Stimulated activated CD8-positive, alpha-beta memory T cell treated with anti-CD3 and anti-CD28 coated beads, Interleukin-7, amount 100 ng/mL, for 1 hour (primary cell): ENCODE measurements at places on chromosomes 7 and 10.

DNA sequence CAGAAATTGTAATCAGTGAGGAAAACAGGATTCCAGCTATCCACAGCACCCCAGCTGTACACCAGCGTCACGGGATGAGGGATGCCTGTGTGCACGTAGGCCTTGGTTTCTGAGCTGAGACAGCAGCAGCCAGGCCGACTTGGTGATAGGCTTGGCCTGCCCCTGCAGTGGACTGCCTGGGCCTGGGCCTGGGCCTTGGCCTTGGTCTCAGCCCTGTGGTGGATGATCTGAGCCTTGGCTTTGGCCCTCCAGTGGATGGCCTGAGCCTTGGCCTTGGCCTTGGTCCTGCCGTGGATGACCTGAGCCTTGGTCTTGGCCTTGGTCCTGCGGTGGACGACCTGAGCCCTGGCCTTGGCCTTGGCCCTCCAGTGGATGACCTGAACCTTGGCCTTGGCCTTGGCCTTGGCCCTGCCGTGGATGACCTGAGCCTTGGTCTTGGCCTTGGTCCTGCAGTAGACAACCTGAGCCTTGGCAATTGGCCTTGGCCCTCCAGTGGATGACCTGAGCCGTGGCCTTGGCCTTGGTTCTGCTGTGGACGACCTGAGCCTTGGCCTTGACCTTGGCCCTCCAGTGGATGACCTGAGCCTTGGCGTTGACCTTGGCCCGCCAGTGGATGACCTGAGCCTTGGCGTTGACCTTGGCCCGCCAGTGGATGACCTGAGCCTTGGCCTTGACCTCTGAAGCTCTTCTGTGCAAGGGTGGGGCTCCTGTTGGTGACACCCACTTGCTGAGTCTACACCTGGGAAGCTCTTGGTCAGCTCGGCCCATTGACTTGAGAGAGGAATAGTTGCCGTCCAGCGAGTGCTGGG, 93.8 kb downstream of the CUX1 start:
- DNase-seq: no peak

GRCh38 chr7:138750901-138751464, 46.8 kb upstream of the TMEM213 start:
- no peak for DNase-seq

GRCh38 chr7:50651271-50651989, 86.2 kb upstream of the DDC start:
- no peak for DNase-seq

DNA sequence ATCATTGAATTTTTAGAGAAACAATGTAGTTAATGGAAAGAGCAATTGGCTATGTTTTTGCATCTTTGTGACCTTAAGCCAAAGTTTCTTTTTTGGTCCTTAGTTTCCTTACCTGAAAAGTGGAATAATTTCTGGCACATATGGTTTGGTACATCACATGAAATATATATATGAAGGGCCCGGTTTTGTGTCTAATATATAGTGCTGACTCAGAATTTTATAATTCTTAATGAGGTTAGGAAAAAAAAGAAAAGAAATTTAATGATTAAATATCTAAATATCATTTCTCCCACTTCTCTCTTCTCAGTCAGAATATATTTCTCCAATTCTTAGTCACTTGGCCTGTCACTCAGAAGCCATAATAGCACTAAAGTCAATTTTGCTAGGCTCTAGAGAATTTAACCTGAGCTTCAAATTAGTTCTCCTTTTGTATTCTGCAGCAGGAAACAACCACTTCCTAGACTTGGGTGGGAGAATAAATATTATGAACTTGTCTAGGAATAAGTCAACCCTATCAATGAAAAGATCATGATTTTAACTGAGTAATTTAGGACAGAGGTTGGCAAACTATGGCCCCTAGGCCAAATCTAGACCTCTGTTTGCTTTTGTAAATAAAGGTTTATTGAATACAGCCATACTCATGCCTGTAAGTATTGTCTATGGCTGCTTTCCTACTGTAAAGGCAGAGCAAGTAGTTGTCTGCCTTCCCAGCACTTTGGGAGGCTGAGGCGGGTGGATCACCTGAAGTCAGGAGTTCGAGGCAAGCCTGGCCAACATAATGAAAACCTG, 34.6 kb downstream of the PPP1R9A start:
- DNase-seq: no peak

DNA sequence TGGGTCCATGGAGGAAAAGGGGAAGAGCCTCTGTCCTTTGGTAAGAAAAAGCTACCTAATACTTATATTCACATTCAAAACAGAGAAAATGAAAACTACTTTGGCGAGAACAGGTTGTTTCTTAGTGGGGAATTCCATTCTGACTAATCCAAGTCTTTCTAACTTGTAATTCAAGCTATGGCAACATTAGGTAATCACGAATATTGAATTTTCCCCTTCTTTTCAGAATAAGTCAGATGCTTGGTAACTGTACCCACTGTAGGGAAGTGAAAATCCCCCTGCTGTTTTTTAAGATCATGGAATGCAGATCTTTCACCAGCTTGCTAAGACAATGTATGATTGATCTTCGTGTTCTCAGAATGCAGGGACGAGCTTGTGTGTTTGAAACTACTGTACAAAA, 384.4 kb downstream of the TCERG1L start:
- DNase-seq: no peak

DNA sequence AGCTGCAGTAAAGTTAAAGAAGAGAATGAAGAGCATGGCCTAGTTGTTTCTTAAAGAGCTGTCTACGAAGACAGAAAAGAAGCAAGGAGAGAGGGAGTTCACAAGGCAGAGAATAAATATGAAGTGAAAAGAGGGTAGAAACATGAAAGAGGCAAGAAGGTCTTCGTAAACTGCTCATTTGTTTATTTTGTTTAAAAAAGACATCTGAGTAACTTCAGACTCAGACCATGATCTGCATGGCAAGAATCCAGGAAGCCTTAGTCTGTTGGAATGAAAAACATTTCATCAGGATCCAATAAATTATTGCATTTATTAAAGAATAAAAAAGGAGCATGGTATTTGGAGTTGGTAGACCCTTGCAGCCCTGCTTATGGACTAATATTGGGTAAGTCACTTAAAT, 151.1 kb downstream of the SEM1 start:
- no peak for DNase-seq

- DNase-seq: no peak
Measured at GRCh38 chr7:71563276-71563675, 431.3 kb downstream of the GALNT17 start.

GRCh38 chr7:101968720-101969466, 151.5 kb downstream of the CUX1 start:
- DNase-seq: no peak

DNA sequence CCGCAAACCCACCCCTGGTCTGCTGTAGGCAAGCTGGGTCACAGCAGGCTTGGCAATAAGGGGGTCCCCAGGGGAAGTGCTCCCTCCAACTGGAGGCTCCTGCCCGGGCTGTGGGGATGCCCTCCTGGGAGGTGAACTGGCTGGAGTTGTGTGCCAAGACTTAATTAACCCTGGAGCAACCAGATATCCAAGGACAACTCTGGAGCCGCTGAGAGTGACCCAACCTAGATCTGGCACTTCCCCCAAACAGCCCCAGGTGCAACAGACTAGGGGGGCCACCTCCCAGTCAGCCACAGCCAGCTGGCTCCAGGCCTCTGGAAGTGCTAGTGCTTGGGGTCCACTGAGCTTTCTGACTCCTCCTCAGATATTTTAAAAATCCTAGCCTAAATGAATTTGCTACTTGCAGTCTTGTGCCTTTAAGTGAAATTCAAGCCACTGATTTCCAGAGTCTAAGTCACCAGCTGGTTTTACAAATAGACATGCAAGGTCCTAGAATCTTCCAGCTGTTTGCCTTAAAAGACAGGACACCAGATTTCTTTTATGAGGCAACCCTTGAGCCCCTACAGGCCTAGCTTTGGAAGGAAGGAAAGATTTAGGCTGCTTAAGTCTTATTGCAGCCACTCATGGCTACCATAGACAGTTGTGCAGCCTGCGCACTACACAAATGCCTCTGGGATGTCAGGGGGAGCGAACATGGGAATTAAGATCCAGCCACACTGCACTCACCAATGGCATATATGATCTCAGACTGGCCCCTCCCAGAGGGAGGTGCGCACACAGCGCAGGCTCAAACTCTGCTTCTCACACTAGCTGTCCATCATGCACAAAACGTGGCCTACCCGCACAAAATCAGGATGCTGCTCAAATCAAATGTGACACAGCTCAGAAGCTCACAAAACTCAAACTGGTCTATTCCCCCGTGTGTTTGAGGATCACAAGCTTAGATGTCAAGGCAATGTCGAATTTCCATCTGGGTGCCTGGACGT, 42.6 kb upstream of the MYL10 start:
- no peak for DNase-seq

DNA sequence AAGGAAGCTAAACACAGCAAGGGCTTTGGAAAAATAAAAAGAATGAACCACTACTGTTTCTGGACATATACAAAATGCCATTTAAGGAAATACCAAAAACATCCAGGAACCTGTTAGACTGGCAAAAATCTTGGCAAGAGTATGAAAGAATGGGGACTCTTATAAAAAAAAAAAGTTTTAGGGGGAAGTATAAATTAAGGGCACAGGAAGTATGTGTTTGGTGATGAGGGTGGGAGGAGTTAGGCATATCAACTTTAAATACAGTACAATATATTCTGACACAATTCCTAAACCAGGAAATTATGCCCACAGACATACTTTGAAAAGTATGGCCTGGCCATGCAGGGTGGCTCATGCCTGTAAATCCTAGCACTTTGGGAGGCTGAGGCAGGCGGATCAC, 74.2 kb downstream of the WAPL start:
- DNase-seq: no peak

GRCh38 chr10:126062131-126063032, 166.0 kb downstream of the FANK1 start:
- no peak for DNase-seq

- no peak for DNase-seq
Measured at GRCh38 chr7:129535896-129536295, 33.6 kb downstream of the SMKR1 start.
